Type B pancreatic cell (in vitro differentiated cells): ENCODE measurements at places on chromosomes 7 and 10. TPM values are rescaled to one million over a fixed set of nuclear protein-coding genes. Genes with fewer than 3 reads are reported as not detected.

The DPYSL4 gene
- total RNA-seq: 11.7 and 61.9 TPM in 2 replicates

The SPDYE16 gene
- total RNA-seq: 0.19 and 0.51 TPM in 2 replicates

The NXPH1 gene
- 0.29 and 0.33 TPM in 2 replicates for total RNA-seq

The NPC1L1 gene
- 8.8 and 11.0 TPM in 2 replicates for total RNA-seq

The ST8SIA6 gene
- 1.0 and 1.8 TPM in 2 replicates for total RNA-seq

The EMX2 gene
- 24.7 and 29.9 TPM in 2 replicates for total RNA-seq

The ABCB1 gene
- 31.3 and 65.7 TPM in 2 replicates for total RNA-seq

DNA sequence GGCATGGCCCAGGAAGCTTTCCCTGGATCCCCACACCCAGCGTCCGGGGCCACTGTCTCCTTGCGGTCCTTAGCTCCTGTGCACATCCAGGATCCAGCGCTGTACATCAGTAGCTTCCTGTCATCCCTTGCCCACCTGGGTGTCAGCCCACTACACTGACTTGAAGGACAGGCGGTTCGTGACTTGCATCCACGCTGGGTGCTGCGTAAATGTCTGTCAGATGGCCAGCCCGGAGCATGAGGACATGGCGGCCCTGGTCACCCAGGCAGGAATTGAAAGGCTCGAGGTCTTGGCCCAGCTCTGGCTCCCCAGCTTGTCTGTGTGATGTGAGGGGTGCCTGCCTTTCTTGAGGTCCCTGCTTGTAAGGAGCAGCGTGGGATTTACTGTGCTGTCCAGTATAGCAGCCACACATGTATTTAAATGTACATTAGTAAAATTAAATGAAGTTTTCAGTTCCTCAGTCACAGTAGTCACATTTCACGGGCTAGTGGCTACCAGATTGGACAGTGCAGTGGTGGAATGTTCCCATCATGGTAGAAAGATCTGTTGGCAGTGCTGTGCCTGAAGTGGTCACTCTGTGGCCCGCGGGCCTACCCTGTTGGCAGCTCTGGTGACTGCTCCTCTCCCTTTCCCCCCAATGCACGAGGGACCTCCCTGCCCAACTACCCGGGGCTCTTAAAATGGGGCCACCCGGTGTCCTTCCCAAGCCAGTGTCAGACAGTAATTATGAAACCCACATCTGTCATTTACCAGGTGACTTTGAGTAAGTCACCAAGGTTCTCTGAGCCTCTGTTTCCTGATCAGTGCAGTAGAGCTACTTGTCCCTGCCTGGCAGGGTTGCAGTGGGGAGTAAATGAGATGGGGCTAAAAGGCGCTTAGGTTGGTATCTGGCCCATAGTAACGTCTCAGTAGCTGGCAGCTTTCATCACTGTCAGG is 97.8 kb upstream of the PPIF start:
- peaks cover 39% of the 10 kb centered on the region for H3K4me1 ChIP-seq
- DNase-seq: no peak
- H3K4me3 ChIP-seq: no peak overlapping the region
- H3K27me3 ChIP-seq: no peaks in the 10 kb centered on the region

DNA sequence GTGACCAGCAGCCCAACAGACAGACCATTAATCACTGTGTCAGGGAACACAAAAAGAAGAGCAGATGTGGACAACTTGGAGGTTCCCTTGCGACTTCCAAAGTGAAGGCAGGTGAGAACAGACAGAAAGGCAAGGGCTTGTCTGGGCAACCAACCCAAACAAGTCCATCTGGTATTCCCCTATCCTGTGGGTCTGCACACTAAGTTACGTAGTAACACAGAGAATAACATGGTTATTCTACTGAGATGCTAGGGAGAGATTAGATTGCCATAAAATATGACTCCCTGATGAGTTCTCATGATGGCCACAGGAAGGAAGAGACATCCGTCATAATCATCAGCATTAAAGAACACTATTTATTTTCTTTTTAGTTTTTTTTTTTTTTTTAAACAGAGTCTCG is 252.2 kb downstream of the CALN1 start:
- H3K27ac ChIP-seq: peak overlapping the region; percentile 47
- H3K36me3 ChIP-seq: no peaks in the 10 kb centered on the region
- DNase-seq: no peak
- H3K4me1 ChIP-seq: no peaks in the 10 kb centered on the region
- no peak overlapping the region for H3K4me3 ChIP-seq

DNA sequence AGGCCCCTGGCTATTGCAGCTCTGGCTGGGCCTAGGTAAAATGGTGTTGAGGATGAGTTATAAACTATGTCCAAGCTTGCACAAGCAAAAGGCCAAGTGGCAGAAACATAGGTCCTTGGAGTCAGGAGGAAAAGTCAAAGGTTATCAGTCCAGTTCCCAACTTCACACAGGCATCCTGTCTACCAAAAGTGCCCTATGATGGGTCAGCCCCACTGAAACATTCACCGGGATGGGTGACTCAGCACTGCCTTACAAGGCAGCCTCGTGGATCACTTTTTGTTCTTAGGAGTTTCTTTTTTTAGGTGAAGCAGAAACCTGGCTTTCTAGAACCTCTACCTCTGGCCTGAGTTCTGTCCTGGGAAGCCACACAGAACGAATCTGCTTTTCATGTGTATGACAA is 158.8 kb upstream of the LYZL2 start:
- DNase-seq: no peak
- H3K27ac ChIP-seq: no peak overlapping the region
- no peaks in the 10 kb centered on the region for H3K36me3 ChIP-seq
- peaks cover 26% of the 10 kb centered on the region for H3K4me1 ChIP-seq
- H3K4me3 ChIP-seq: no peak overlapping the region
- peaks cover 4% of the 10 kb centered on the region for H3K27me3 ChIP-seq

GRCh38 chr10:128566361-128566968 is 440.2 kb upstream of the MKI67 start:
- no peak overlapping the region for H3K4me3 ChIP-seq
- H3K4me1 ChIP-seq: peaks cover 4% of the 10 kb centered on the region
- DNase-seq: no peak
- peaks cover 29% of the 10 kb centered on the region for H3K27me3 ChIP-seq
- no peaks in the 10 kb centered on the region for H3K36me3 ChIP-seq

- H3K4me1 ChIP-seq: no peaks in the 10 kb centered on the region
- H3K27ac ChIP-seq: no peak overlapping the region
- H3K4me3 ChIP-seq: no peak overlapping the region
- peaks cover 17% of the 10 kb centered on the region for H3K27me3 ChIP-seq
- no peaks in the 10 kb centered on the region for H3K36me3 ChIP-seq
Measured at GRCh38 chr7:45435846-45436245, 138.3 kb upstream of the ADCY1 start.

GRCh38 chr10:67612577-67613537 is 83.1 kb downstream of the CTNNA3 start:
- H3K4me3 ChIP-seq: no peak overlapping the region
- H3K27me3 ChIP-seq: no peaks in the 10 kb centered on the region
- H3K4me1 ChIP-seq: no peaks in the 10 kb centered on the region
- H3K36me3 ChIP-seq: no peaks in the 10 kb centered on the region

GRCh38 chr7:5545222-5545914 is 121.7 kb upstream of the TNRC18 start:
- DNase-seq: no peak
- H3K4me3 ChIP-seq: no peak overlapping the region
- no peaks in the 10 kb centered on the region for H3K36me3 ChIP-seq
- peaks cover 4% of the 10 kb centered on the region for H3K4me1 ChIP-seq
- H3K27me3 ChIP-seq: no peaks in the 10 kb centered on the region

DNA sequence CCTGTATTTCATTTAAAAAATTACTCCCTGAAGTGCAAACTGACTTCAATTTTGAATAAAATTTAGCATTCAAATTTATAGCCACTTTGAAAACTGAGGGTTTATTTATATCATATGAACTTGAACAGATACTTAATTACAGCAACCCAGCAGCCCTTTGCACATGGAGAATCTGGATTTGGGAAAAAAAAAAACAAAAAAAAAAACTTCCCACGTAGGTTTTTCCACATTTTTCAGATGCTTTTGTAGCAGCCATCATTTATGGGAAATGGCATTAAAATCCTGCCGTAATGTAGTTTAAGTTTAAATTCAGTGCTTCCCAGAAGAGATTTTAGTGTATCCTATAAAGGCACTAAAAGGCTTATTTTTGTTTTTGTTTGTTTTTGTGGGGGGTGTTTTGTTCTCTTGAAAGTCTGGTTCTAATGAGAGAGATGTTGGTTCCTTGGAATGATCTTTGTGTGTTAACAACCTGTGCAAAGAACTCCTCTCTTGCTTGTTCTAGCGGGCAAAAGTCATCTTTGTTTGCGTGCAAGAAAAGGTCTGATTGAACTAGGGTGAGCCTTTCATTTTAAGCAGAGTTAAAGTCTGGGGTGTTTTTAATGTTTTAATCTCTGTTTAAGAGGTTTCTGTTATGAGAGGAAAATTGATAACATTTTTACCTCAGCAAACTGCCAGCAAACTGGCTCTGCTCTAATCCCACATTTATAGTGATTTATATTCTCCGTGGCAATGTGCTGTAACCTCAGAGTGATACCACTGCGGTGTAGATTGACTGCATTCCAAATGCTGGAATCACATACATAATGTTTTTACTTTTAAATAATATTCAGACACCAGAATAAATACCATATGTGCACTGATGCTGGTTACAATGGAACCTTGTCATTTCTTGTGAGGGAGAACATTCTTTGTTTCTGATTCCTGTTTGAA is 105.5 kb downstream of the WNT2 start:
- no peaks in the 10 kb centered on the region for H3K27me3 ChIP-seq
- DNase-seq: no peak
- H3K4me1 ChIP-seq: peaks cover 13% of the 10 kb centered on the region
- peaks cover 7% of the 10 kb centered on the region for H3K36me3 ChIP-seq
- H3K4me3 ChIP-seq: peak overlapping the region; percentile 61

GRCh38 chr7:36972140-36972518 is 247.8 kb upstream of the AOAH start:
- no peak overlapping the region for H3K4me3 ChIP-seq
- no peaks in the 10 kb centered on the region for H3K27me3 ChIP-seq
- H3K27ac ChIP-seq: no peak overlapping the region
- peaks cover 6% of the 10 kb centered on the region for H3K36me3 ChIP-seq

DNA sequence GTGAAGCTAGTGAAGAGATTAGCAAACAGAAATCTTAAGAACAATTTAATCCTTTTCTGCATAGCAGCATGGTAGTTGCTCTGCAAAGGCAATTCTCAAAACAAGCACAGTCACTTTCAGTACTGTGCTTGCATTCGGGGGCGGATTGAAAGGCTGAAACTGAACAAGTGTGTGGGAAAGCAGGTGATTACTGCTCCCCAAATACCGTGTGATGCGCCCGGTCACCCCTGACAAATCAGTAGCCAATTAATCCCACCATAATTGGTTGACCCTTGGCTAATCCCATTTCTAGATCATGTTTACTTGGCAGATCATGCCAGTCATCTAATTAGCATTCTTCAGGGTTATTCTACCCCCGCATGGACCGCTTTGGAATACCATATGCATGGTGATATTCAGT is 76.5 kb upstream of the ADRB1 start:
- no peaks in the 10 kb centered on the region for H3K4me1 ChIP-seq
- H3K36me3 ChIP-seq: no peaks in the 10 kb centered on the region
- no peak overlapping the region for H3K27ac ChIP-seq
- DNase-seq: no peak

- H3K4me3 ChIP-seq: peak overlapping the region; percentile 71
- H3K4me1 ChIP-seq: peaks cover 28% of the 10 kb centered on the region
- no peak for DNase-seq
- peaks cover 4% of the 10 kb centered on the region for H3K36me3 ChIP-seq
- no peak overlapping the region for H3K27ac ChIP-seq
Measured at GRCh38 chr10:60570272-60570865, 180.7 kb upstream of the ANK3 start.
